T follicular helper cell (primary cell): ENCODE measurements at places on chromosomes 5 and 9.

- DNase-seq, result no peak
Observed at GRCh38 chr9:136143215-136144001, 24.7 kb upstream of the TMEM250 start.

DNA sequence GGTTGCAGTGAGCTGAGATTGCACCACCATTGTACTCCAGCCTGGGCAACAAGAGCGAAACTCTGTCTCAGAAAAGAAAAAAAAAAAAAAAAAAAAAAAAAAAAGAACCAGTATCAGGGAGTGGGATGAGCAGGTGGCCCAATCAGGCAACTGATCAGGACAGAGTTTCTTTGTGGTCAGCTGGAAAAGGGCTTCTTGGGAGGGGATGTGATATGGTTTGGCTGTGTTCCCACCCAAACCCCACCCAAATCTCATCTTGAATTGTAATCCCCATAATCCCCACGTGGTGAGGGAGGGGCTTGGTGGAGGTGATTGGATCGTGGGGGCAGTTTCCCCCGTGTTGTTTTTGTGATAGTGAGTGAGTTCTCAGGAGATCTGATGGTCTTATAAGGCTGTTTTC, 4.7 kb upstream of the GCNT1 start:
- no peak for DNase-seq

GRCh38 chr5:42583322-42583721, 160.1 kb downstream of the GHR start:
- DNase-seq, result no peak

DNA sequence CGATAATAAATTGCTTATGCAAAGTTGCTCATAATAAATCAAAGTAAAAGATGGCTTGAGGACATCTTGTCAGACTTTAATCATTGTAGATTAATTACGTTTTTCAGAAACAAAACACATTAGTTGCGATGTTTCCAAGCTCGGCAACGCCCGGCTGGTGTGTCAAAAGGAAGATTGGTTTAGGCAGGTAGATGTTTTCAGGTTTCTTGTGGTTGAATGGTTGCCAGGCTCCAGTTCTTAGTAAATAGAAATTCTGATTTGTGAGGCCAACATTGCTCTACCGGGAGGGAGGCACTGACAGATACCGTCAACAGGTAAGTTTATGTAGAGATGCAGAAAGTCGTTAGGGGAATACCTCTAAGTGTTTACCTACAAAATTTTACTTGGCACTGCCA, 280.3 kb downstream of the NPR3 start:
- no peak for DNase-seq

- no peak for DNase-seq
Observed at GRCh38 chr5:1004461-1005248, 3.9 kb upstream of the NKD2 start.

DNA sequence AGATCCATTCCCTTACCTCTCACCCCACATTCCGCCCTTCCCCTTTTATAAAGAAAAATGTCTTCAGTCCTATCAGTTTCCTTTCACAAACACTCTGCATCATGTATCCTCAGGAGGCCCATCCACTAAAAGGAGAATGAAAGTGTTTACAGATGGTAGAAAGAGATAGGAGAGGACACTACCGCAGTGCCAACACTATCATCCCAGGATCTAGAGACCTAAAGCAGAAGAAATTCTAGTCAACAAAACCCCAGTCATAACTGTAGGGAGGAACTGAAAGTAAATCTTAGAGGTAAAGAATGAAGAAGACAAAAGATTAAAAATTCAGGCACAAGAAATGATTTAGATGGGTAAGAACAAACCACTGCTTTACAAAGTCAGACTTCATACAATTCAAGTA, 114.1 kb downstream of the MLLT3 start:
- DNase-seq, result no peak

GRCh38 chr9:33241298-33241697, 1.3 kb downstream of the SPINK4 start:
- DNase-seq, result no peak

- DNase-seq, result no peak
Observed at GRCh38 chr9:97550386-97550785, 48.9 kb downstream of the TMOD1 start.

- no peak for DNase-seq
Observed at GRCh38 chr5:89435347-89435746, 552.4 kb upstream of the MEF2C start.

GRCh38 chr5:18546591-18546990, 912.3 kb downstream of the TAF11L14 start:
- DNase-seq, result no peak

DNA sequence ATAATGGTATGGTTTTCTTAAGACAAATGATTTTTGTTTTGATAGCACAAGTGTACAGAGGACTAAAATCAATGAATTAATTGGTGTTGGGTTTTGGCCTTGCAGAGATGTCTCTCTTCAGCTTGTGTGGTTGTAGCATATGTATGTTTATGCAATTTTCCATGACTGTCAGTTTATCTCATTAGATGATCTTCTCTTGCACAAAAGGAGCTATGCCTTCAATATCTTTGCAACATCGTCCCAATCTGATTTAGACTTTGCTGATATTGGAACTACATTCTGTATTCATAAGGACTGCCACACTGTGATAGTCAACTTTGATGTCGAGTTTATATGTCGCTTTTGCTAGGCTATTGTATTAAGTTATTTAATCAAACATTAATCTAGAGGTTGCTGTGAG, 140.0 kb upstream of the TAF11L2 start:
- DNase-seq, result no peak

GRCh38 chr5:173968154-173968797, 20.7 kb upstream of the C5orf47 start:
- DNase-seq, result no peak

DNA sequence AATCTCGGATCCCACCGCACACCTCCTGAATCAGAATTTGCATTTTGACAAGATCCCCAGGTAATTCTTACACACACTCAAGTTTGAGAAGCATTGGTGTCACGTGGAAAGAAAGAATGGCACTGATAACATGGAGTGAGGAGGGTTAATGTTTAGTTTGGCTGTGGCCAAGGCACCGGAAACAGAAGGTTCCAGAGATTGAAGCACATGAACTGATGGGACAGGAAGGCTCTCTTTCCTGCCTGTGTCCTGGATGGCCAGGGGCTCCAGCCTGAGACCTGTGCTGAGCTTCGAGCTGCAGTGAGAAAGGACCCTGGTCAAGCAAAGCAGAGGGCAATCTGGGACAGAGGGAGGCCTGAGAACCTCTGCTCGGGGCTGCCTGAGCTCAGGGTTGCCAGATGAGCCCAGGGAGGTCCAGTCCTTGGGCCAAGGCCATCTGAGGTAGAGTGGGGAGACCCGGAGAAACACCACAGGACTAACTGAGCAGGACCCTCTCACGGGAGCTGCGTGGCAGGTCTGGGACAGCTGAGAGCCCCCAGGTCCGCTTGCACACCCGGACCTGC, 27.3 kb downstream of the AFAP1L1 start:
- no peak for DNase-seq
